Astrocyte (in vitro differentiated cells and primary cell): ENCODE measurements at places on chromosomes 6 and 20.

DNA sequence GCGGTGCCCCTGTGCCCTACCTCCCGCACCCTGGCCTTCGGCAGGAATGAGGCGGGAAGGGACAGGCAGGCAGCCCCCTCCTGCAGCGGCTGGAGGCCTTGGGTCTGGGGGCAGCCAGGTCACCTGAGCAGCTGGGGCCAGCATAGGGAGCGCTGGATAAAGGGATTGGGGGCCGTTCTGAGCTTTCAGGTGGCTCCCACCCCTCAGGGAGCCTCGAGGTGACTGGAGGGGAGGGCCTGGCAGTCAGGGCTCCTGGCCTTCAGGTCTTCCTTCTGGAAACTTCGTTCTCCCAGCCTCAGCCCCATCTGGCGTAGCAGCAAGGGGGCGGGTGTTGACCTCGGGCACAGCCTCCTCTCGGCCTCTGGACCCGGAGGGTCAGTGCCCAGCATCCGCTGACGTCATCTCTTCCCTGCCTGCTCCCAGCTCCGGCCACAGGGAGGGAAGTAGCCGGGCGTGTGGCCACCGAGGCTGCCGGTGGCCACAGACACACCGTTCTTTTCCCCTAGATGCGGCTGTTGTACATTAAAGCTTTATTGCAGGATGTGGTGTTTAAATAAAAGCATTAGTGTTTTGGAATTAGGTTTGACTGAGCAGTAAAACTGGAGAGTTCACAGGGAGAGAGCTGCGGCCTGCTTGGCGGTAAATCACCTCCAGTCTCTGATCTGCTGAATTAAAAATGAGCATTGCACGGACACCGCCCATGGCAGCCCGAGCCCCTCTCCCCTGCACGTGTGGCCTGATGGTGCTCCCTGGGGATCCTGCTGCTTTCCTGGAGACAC lies 80.0 kb upstream of the GATA5 start:
- H3K4me1 ChIP-seq = no peaks in the 10 kb centered on the region
- peaks cover 23% of the 10 kb centered on the region for H3K27me3 ChIP-seq
- no peak overlapping the region for H3K4me3 ChIP-seq
- H3K36me3 ChIP-seq = no peaks in the 10 kb centered on the region

DNA sequence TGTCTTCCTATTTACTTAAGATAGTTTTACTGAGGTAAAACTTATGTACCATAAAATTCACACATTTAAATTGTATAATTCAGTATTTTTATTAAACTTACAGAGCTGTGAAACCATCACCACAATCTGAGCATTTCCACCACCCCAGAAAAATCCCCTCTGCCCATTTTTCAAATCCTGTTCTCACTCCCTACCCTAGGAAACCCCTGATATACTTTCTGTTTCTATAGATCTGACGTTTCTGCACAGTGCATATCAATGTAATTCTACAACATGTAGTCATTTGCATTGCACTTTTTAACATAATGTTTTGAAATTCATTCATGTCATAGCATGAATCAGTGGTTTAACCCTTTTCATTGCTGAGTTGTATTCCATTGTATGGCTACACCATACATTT lies 96.7 kb upstream of the OPRM1 start:
- H3K36me3 ChIP-seq = no peaks in the 10 kb centered on the region
- no peak for DNase-seq
- H3K27ac ChIP-seq = no peak overlapping the region

DNA sequence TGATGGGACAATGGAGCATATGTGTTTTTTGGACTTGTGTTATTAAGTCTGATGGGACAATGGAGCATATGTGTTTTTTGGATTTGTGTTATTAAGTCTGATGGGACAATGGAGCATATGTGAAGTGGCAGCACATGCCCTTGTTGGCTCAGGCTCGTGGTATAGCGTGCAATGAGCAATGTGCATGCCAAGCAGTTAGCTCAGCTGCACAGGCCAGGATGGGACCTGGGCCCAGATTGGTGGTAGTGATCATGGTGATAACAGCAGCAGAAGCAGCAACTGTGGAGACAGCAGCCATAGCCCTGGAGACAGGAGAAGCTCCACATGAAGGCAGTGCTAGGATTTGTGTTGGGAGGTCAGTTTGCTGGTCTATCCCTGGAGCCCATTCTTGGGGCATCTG lies 61.1 kb downstream of the IL20RA start:
- H3K4me3 ChIP-seq = no peak overlapping the region
- H3K36me3 ChIP-seq = no peaks in the 10 kb centered on the region
- no peaks in the 10 kb centered on the region for H3K4me1 ChIP-seq
- DNase-seq = no peak

DNA sequence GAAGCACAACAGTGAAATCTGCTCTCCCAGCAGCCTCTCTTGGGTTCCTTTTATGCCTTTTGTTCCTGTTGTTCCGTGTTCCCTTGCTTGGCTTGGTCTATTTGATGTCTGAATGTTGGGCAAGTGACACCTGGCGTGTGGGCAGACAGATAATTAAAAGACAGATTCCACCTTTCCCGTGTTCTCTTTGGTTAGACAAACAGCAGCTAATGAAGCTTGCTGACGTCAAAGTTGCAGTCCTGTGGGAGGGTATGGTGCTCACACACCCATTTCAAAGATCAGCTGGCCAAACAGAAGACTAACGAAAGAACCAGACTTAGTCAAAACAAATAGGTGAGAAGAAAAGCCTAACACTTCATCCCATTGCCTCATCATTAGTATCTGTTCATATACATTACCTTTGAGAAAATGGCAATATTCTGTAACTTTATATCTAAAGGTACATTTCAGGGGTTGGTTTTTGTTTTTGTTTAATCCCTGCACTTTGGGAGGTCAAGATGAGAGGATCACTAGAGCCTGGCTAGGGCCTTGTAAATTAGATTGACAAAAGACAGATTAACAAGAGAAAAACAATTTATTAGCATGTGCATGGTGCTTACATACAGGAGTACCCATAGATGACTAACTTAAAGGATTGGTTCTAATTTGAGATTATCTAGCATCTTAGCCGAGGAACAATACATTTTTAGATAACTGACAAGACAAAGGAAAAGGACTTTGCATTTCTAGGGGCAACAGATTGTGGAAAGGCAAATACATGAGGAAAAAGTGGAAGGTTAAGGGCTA lies 48.9 kb upstream of the TNFRSF21 start:
- H3K36me3 ChIP-seq = no peaks in the 10 kb centered on the region
- H3K4me3 ChIP-seq = no peak overlapping the region
- no peak for DNase-seq
- no peak overlapping the region for H3K27ac ChIP-seq

DNA sequence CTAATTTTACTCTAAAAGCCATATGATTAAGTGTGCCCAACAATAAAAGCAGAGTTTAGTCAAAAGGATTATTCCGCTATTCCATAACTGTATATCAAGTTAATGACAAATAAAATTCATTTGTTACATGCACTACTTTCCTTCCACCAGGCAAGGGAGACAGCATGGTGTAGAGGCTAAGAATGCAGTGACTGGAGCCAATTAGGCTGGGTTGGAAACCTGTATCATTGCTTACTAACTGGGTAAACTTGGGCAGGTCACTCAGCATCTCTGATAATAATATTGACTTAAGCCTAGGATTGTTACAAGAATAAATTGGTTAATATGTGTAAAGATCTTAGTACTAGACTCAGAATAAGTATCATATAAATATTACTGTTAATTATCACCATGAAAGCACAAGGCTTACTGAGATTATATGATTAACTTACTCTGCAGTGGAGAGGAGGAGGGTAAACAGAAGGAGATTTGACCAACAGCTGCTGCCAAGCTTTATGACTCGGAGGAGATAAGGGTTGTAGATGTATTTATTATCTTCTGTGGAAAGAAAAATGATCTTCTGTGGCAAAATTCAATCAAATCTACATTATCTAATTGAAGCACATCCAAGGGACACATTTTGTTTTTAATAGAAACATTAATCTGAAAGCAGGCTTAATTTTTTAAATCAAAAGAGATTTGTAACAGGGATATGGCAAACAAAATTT lies 1459.9 kb downstream of the GRIK2 start:
- H3K27ac ChIP-seq = no peak overlapping the region
- H3K27me3 ChIP-seq = no peaks in the 10 kb centered on the region
- no peak overlapping the region for H3K4me3 ChIP-seq
- no peaks in the 10 kb centered on the region for H3K4me1 ChIP-seq
- no peak for DNase-seq
- no peaks in the 10 kb centered on the region for H3K36me3 ChIP-seq

GRCh38 chr6:138520463-138520862 lies 21.2 kb upstream of the NHSL1 start:
- no peak overlapping the region for H3K4me3 ChIP-seq
- no peak overlapping the region for H3K27ac ChIP-seq
- H3K27me3 ChIP-seq = no peaks in the 10 kb centered on the region
- DNase-seq = no peak
- no peaks in the 10 kb centered on the region for H3K4me1 ChIP-seq
- no peaks in the 10 kb centered on the region for H3K36me3 ChIP-seq

- no peaks in the 10 kb centered on the region for H3K36me3 ChIP-seq
- H3K4me1 ChIP-seq = no peaks in the 10 kb centered on the region
- no peak for DNase-seq
- no peak overlapping the region for H3K4me3 ChIP-seq
- H3K27me3 ChIP-seq = no peaks in the 10 kb centered on the region
- H3K27ac ChIP-seq = no peak overlapping the region
These were observed 109.4 kb downstream of the SYNDIG1 start for GRCh38 chr20:24578567-24579415.

DNA sequence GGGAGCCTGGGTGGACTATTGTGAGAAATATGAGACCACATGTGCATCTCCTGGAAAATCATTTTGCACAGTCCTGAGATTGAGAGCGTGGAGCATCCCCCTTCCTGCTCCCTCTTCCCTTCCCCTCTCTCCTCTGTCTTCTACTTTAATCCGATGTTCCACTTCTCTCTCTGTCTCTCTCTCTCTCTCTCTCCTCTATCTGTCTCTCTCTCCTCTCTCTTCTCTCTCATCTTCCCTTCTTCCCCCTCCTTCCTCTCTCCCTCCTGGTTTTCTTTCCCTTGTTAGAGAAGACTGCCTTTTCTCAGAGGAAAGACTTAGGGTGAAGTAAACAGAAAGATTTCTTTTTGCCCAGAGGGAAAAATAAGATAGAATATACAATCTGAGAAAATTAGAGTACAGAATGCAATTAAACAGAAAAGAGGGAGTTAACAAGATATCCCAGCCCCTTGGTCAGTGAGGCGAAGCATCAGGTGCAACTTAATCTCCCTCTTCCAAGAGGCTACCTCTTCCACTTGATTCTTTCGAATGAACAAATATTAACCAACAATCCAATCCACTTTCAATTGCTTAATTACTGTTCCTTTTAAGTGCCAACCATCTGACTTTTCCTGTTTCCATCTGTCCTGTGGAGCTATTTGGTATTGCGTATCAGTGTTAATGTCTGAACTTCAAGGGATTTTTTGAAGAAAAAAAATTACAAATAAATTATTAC lies 14.6 kb downstream of the KHDC1 start:
- no peak for DNase-seq
- H3K4me1 ChIP-seq = no peaks in the 10 kb centered on the region
- H3K27me3 ChIP-seq = no peaks in the 10 kb centered on the region
- H3K36me3 ChIP-seq = no peaks in the 10 kb centered on the region

DNA sequence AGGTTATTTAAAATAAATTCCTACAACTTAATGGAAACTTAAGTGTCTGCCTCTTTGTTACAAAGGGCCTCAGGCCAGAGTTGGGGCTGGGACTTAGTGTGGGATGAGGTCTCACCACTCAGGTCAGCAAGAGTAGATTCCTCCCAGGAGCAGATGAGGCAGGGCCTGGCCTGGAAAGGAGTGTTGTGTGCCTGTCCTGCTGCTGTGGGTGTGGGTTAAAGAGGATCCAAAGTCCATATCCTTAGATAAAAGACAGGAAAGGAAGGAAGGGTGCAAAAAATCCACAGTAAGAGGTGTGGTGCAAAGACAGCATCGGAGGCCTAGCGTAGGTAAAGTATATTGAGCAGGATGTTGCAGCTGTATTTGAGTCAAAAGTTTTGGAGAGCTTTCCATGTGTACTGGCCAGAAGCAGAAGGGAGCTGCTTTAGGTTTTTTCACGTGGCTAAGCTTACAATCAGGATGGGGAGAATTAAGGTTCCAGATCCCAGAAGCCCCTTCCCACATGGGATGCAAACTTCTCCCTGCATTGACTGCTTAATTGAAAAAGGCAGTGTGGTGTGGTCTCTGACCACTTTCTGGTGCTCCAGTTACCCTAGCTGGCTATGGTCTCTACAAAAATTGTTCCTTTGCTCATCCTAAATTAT lies 12.8 kb upstream of the PLCG1 start:
- H3K27ac ChIP-seq = no peak overlapping the region
- H3K27me3 ChIP-seq = no peaks in the 10 kb centered on the region
- H3K4me1 ChIP-seq = no peaks in the 10 kb centered on the region
- H3K36me3 ChIP-seq = peaks cover 55% of the 10 kb centered on the region
- H3K4me3 ChIP-seq = no peak overlapping the region

GRCh38 chr20:1871807-1872458 lies 23.3 kb upstream of the SIRPA start:
- no peak overlapping the region for H3K27ac ChIP-seq
- H3K36me3 ChIP-seq = no peaks in the 10 kb centered on the region
- H3K4me1 ChIP-seq = no peaks in the 10 kb centered on the region

DNA sequence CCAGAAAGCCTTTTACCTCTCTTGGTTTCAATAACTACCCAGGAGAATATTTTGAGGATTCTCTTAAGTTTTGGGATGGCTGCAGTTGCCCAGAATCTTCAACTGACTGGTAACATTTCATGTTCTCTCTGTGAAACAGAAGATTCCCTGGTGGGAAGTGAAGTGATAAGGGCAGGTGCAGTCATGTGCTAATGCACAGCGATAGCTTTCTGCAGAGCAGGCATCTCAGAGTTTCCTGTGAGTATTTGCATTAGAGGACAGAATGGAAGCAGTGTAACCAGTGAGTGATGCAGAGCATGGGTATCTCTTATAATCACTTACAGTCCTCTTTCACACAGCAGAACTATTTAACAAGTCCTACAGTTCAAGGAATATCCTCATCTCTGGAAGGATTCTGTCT lies 76.1 kb downstream of the HCRTR2 start:
- no peaks in the 10 kb centered on the region for H3K36me3 ChIP-seq
- no peak overlapping the region for H3K4me3 ChIP-seq

DNA sequence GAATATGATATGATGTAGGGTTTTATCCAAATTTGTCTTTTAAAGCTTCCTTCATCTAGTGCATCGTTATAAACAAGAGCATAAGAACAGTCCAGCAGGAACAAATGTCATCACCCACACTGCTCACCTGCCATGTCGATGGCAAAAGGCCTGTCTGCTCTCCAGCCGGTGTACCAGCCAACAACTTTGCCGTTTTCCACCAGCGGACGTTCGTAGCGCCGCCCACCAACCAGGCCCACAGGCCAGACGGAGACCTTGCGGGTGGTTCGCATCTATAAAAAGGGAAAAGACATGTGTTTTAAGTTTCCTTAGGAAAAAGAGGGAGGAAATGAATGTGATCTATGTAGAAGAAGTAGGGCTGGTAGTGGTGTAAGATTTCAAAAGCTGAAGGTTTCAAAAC lies 62.9 kb downstream of the B3GAT2 start:
- H3K27me3 ChIP-seq = no peaks in the 10 kb centered on the region
- no peak overlapping the region for H3K27ac ChIP-seq
- H3K36me3 ChIP-seq = no peaks in the 10 kb centered on the region
- no peak overlapping the region for H3K4me3 ChIP-seq
- H3K4me1 ChIP-seq = no peaks in the 10 kb centered on the region
